Stimulated activated CD8-positive, alpha-beta memory T cell treated with anti-CD3 and anti-CD28 coated beads, Interleukin-2, amount 100 ng/mL, for 1 hour (primary cell): ENCODE measurements at places on chromosomes 7 and 10.

DNA sequence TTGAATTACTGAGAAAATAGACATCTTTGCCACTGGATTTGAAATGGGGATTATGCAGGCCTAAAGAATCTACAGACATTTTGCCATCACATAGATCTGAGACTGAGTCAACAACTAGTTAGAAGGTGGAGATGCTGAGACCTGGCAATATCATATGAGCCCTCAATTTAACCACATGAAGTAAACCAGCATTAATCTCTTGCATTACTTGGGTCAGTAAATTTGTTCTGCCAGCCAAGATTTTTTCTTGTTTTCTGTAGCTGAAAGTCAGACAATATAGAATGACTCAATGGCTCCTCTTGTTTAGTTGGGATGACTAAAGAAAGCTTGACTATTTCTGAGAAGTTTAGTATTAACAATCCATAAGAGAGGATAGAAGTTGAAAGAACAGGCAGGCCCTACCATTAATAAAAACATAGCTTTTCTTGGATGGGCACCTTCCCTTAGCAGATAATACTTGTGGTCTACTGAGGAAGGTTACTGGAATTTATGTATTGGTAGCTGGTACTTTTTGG lies 396.7 kb upstream of the SORCS1 start:
- DNase-seq, result no peak

- no peak for DNase-seq
Measured at GRCh38 chr7:28163949-28164348, 16.6 kb downstream of the JAZF1 start.

GRCh38 chr10:114412907-114413797 lies 8.8 kb upstream of the AFAP1L2 start:
- DNase-seq, result no peak

DNA sequence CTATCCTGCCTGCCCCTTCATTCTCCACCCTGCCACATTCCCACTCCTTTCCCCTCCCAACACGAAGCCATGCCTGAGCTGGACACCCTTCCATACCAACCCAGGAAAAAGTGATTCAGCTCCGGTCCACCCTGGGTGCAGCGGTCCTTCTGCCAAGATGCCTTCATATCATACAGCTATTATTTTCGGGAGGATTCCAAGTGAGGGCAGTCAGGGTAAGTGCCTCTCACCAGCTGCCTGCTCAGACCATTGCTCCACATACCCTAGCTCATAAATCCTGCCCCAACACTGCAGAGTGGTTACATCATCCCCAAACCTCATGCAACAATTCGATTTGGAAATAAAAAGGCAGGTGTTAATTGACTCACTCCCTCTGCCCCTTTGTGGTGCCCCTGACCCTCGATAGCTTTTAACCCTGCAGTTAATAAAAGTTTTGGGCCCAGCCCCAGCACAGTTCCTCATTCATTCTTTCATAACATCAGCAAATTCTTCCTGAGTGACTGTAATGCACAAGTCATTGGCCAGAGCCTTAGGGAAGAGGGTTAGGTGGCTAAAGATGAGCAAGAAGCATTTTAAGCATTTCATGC lies 42.6 kb downstream of the ZNF503 start:
- no peak for DNase-seq

- no peak for DNase-seq
Measured at GRCh38 chr7:512541-513311, 6.9 kb downstream of the PDGFA start.

- DNase-seq, result no peak
Measured at GRCh38 chr7:101582971-101583370, 46.1 kb downstream of the MYL10 start.

DNA sequence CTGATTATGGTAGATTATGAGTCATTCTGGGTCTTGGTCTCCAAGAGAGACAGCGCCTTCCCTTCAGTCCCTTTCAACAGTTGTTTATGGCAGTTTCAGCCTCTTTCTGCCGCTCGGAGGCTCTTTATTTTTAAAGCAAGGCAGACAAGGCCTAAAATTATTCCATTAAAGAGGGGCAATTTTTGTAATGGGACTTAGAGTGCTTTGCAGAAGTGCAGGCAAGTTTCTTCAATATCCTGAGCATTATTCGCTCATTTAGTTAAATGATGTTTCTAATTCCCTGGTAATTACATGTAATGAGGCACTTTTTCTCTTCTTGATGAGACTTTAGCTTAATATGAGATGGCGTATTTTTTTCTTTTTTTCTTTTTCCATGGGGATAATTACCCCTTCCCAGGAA lies 33.6 kb downstream of the BUB3 start:
- no peak for DNase-seq

DNA sequence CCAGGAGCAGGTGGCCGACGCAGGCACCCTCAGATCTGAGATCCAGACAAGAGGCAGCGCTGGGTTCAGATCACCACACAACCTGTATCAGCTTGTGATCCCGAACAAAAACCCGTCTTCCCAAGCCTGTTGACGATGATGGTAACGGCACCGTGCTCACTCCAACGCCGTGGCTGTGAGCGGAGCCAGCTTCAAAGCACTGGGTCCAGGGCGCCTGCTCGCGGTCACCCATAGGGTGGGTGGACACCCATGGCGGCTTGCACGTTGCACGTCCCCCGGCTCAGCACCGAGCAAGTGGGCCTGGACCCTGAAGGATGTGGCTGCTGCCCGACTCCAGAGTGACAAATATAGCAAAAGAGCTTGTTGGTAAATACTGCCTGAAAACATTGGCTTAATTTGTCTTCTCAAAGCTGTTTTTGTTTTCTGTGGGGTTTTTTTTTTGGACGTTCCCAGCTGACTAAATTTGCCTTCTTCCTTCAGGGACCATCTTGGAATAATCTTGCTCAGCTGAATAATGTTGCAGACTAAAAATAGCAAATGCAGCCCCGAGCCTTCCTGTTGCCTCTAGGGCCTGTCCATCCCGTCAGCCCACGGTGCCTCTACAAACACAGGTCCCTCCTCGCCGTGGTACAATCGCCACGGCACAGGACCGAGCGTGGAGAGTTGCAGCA lies 41.0 kb downstream of the FOXK1 start:
- DNase-seq, result no peak

GRCh38 chr7:129616530-129616929 lies 5.0 kb downstream of the NRF1 start:
- no peak for DNase-seq

DNA sequence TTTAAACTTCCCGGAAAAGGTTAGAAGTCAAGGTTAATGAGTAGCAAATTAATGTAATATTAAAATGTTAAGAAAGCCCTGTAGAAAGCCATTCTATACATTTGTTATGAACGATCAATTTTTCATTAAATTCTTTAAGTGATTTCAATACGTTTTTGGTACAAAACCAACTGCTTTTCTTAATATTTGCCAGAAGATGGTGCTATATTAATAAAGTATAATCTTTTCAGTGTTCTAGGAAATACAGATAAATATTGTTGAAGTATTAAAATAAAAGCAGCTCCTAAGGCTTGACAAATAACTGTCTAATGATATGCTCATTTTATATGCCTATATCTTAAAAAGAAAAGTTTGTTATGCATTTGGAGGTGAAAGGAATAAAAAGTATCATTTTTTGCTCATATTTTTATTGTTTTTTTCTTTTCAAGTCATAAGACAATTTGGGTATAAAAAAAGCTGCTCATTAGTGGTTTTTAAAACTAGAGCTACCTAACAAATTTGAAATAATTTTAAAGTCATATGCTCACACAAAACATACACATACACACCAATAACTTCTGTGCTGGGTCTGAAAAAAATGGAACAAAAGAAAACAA lies 130.3 kb upstream of the POT1 start:
- DNase-seq, result no peak

GRCh38 chr10:35595106-35595505 lies 10.0 kb upstream of the GJD4 start:
- no peak for DNase-seq

DNA sequence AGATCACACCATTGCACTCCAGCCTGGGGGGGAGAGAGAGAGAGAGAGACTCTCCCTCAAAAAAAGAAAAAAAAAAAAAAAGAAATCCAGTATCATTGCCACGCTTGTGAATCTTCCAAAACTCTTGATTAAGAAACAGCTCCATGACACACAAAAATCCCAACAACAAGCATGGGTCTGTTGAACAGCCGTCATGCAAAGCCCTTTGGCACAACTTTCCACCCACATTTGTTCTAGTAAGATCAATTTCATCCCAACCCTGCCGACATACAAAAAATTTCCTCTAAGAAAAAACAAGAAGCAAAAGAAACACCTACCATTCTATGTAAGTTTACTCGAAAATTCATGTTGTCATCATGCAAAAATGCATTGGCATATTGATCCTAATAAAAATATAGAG lies 62.8 kb downstream of the ARMH3 start:
- DNase-seq, result no peak

DNA sequence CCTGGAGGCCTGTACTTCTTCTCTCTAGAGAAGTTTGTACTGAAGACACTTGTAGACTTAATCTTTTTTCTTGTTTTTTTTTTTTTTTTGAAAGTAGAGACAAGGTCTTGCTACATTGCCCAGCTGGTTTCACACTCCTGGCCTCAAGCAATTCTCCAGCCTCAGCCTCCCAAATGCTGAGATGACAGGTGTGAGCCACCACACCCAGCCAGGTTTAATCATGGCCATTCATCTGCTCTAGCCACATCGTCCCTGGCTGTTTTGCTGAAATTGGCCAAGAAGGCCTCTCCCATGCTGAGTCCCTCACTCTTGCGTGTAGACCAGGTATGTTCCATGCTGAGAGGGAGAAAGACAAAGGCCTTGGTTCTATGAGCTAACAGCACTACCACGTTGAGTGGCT lies 176.2 kb downstream of the JCAD start:
- DNase-seq, result no peak

DNA sequence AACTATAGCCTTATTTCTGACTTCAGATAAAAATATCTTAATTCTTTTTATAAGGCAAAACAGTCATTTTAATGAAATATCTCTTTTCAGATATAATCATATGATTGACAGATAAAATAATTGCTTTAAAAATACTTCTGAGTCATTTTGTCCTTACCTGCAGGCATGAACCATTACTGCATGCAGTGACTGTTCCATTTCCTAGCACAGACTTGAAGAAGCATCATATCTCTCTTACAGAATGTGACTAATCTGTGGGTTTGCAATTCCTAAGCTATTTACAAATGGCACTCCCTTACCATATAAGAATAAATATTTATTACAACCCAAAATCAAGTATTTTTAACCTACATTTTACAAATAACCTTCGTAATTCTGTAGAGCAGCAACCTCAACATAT lies 120.7 kb downstream of the SRPK2 start:
- DNase-seq, result no peak

GRCh38 chr7:91114232-91114631 lies 150.0 kb upstream of the FZD1 start:
- no peak for DNase-seq

DNA sequence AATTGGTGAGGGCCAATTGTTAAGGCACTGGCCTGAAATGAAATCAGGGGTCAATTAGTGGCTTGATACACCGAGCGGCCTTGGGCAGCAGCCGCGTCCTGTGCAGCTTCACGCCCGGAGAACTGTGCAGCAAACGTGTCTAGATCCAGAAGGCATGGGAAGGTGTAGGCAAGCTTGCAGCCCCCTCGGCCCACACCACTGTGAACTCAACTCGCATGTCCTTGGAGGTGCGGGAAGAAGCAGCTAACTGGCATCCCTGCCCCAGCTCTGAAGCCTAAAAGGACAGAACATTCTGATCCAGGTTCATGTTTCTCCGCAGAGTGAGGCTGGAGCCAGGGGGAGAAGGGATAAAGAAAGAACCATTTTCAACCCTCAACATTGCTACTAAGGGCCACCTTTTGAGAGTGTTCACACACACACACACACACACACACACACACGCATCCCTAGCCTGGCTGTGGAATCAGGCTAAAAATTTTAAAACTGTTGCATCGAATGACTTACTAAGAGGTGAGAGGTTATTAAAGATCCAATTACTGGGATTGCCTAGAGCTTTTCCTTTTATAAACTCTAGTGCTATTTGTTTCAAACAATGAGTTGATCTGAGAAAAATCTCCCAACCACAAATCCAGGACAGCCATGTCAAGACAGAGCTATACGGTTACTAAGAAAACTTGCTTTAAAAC lies 104.0 kb downstream of the PARP12 start:
- DNase-seq, result no peak

GRCh38 chr10:124288486-124288885 lies 130.2 kb downstream of the OAT start:
- DNase-seq, result no peak

DNA sequence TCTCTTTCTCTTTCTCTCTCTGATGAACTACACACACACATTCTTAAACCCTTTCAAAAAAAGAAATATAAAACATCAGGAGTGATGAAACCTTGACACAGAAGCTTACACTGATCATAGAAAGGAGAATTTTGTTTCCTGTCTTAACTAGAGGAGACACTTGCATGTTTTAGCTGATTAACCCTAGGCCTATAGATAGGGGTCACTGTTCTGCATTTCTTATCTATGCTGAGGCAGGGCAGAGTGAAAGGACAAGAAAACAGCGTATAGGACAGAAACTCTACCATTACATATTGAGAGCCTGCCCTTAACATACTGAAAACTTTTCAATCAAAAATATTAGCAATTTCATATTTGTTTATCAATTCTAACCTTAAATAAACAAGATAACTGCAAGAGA lies 680.6 kb upstream of the MBL2 start:
- no peak for DNase-seq

- no peak for DNase-seq
Measured at GRCh38 chr7:55053651-55054571, 35.1 kb downstream of the EGFR start.

GRCh38 chr7:77757589-77757988 lies 40.6 kb downstream of the TMEM60 start:
- no peak for DNase-seq

DNA sequence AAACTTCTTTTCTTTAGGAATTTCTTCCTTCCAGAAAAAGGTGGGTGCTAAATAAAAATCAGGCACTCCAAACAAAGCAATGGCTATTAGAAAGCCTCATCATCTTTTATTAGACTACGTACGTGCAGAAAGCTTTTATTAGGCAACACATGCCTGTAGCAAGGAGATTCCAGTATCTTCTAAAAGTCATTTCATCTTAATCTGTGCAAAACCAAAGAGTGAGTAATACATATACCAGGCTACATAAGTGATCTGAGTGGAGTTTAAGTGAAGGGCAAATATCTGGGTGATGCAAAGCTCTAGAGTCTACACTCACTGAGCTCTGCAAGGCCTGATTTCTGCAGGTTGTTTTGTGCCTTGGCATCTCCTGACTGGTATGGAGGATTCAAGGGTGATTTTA lies 231.7 kb downstream of the ELMO1 start:
- no peak for DNase-seq

- no peak for DNase-seq
Measured at GRCh38 chr10:21285742-21286331, 239.6 kb downstream of the SKIDA1 start.

DNA sequence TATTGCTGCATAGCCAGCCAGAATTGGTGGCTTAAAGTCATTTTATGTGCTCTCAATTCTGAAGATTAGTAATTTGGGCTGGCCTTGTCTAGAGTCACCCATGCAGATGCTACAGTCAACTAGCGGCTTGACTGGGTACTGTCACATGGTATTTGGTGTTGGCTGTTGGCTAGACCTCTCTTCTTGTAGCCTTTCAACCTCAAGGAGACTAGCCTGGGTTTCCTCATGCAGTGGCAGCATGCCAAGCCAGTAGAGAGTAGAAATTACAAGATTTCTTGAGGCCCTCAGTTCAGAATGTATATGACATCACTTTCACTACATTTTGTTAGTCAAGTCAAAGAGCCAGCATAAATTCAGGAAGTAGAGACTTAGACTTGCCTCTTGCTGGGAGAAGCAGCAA lies 3.7 kb upstream of the ZNF800 start:
- no peak for DNase-seq

GRCh38 chr7:41027428-41028115 lies 675.3 kb downstream of the INHBA start:
- no peak for DNase-seq
